ENCODE measurements at places on chromosomes 13 and 19. TPM values are rescaled to one million over a fixed set of nuclear protein-coding genes. Genes with fewer than 3 reads are reported as not detected.

The ZNF283 gene
- total RNA-seq, result 8.1 TPM

GRCh38 chr13:31946091-31946770, 85.3 kb upstream of the FRY start:
- H3K4me1 ChIP-seq, result peaks cover 7% of the 10 kb centered on the region
- no peak overlapping the region for H3K4me3 ChIP-seq
- H3K27ac ChIP-seq, result no peak overlapping the region
- no peaks in the 10 kb centered on the region for H3K27me3 ChIP-seq
- DNase-seq, result no peak

DNA sequence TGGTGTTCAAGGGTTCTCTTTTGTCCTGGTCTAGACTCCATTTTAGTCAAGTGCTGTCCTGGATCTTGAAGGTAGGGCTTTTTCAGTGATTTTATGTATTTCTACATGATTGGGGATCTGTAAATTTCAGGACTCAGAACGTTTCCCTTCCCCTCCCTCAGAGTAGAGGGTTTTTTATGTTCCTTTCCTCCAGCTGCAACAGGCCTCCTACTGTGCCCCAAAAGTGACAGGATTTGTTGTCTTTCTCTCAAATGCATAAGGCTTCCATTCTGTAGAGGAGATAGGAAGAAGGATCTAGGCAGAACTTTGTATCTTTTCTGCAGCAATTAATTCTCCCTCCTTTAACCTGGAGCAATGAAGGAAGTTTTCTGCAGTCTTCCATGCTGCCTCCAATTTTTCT, 251.3 kb downstream of the MAB21L1 start:
- no peaks in the 10 kb centered on the region for H3K27me3 ChIP-seq
- no peaks in the 10 kb centered on the region for H3K36me3 ChIP-seq
- no peaks in the 10 kb centered on the region for H3K4me1 ChIP-seq
- no peak overlapping the region for H3K27ac ChIP-seq

DNA sequence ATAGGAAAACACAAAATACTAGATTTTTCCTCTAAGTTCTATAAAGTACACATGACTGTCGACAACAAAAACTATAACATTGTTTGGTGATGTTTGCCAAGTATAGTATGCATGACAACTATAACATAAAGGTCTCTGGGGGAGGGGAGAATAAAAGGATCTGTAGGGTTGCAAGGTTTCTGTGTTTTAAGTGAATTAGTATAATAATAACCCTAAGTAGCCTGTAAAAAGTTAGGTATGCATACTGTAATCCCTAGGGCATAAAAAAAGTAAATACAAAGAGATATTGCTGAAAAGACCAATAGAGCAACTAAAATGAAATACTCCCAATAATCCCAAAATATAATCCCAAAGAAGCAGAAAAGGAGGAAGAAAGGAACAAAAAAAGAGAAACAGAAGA, 14.6 kb downstream of the MYCBP2 start:
- no peak for DNase-seq
- no peaks in the 10 kb centered on the region for H3K36me3 ChIP-seq
- no peak overlapping the region for H3K27ac ChIP-seq
- no peak overlapping the region for H3K4me3 ChIP-seq

DNA sequence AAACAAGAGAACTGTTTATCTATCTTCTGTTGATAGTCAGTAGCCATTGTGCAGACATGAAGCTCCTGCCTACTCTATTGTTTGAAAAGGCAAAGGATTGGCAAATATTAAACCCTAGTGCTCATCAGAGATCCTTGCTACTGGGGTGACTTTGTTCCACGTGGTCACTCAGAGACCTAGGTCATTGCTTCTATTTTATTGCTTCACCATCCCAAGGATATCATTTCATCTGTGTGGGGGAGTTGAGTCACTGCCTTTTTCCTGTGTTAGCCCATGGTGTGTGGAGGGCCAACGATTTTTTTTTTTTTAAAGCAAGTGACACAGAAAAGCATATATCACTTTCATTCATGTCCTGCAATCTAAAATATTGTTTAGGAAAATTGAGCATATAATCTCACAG, 254.1 kb upstream of the RXFP2 start:
- H3K4me1 ChIP-seq, result no peaks in the 10 kb centered on the region
- H3K36me3 ChIP-seq, result no peaks in the 10 kb centered on the region
- H3K27ac ChIP-seq, result no peak overlapping the region
- H3K4me3 ChIP-seq, result no peak overlapping the region

- H3K27ac ChIP-seq, result no peak overlapping the region
- no peak for DNase-seq
- H3K4me1 ChIP-seq, result no peaks in the 10 kb centered on the region
- H3K36me3 ChIP-seq, result no peaks in the 10 kb centered on the region
- H3K27me3 ChIP-seq, result no peaks in the 10 kb centered on the region
These were observed 1.2 kb upstream of the PALM3 start for GRCh38 chr19:14063105-14063504.

DNA sequence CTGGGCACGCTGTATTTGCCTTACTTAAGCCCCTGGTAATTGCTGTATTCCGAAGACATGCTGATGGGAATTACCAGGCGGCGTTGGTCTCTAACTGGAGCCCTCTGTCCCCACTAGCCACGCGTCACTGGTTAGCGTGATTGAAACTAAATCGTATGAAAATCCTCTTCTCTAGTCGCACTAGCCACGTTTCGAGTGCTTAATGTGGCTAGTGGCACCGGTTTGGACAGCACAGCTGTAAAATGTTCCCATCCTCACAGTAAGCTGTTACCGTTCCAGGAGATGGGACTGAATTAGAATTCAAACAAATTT, 676 bp downstream of the BRCA2 start:
- H3K27me3 ChIP-seq, result no peaks in the 10 kb centered on the region
- H3K4me3 ChIP-seq, result peak overlapping the region; percentile 82
- peak overlapping the region; percentile 99 for H3K27ac ChIP-seq
- H3K4me1 ChIP-seq, result no peaks in the 10 kb centered on the region

GRCh38 chr13:20175907-20176652, 15.2 kb upstream of the GJA3 start:
- H3K27me3 ChIP-seq, result no peaks in the 10 kb centered on the region
- H3K36me3 ChIP-seq, result no peaks in the 10 kb centered on the region
- H3K4me1 ChIP-seq, result peaks cover 5% of the 10 kb centered on the region
- H3K27ac ChIP-seq, result no peak overlapping the region
- no peak for DNase-seq

Measured in thoracic aorta (tissue), 2 donors.